DMS53 (cell line): ENCODE measurements at places on chromosomes 4 and X.

DNA sequence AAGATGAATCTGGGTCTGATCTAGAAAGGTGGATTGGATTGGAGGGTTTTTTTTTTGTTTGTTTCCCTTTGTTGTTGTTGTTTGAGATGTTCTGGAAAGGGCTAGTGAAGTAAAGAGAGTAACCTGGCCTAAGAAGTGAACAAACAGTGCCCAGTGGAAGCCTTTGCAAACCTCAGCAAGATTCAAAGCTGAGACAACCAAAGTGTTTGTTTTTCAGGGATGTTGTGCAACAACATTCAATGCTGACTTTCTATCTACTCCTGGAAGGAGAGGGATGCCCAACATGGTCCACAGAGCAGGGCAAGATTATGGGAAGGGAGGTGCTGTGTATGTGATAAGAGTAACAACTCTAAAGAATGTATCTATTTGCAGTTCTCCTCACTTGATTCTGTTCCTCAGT lies 11.3 kb downstream of the BEX1 start:
- DNase-seq: peak; percentile 6

GRCh38 chr4:48472794-48473193 lies 10.3 kb upstream of the SLC10A4 start:
- DNase-seq: peak; percentile 44

DNA sequence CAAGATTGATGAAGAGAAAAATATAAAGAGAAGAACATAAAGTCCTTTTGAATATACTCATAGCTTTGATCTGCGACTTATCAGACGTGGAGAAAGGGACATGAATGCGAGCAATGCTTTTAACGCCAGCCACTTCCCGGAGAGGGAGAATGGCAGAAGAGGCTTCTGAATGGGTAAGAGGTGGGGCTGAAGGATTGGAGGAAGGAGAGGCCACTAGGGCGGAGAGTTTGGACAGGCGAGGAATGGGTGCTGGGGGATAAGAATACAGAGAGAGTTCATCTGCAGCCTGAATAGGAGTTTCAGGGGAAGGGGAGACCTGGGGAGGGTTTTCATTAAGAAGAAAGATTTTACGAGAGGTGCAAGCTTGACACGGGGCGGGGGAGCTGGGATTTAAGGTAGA lies 2534.9 kb downstream of the PCDH7 start:
- DNase-seq: no peak

- no peak for DNase-seq
Measured at GRCh38 chr4:96379524-96379923, 539.6 kb downstream of the PDHA2 start.

DNA sequence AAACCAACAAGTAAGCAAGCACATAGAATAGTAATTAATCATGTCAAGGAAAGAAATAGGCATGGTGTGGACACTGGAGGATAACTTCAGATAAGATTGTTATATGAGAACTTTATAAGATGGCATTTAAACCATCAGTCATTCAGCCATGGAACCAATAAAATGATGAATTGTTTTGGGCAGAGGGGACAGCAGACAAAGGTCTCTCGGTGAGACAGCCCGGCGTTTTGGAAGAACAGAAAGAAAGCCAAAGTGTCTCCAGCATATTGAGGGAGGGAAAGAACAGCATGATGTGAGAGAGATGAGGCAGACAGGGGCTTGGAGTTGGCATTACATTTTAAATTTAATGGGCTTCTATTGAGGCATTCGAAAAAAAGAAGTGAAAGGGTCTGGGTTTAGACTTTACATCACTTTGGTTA lies 883 bp upstream of the PPM1K start:
- no peak for DNase-seq

DNA sequence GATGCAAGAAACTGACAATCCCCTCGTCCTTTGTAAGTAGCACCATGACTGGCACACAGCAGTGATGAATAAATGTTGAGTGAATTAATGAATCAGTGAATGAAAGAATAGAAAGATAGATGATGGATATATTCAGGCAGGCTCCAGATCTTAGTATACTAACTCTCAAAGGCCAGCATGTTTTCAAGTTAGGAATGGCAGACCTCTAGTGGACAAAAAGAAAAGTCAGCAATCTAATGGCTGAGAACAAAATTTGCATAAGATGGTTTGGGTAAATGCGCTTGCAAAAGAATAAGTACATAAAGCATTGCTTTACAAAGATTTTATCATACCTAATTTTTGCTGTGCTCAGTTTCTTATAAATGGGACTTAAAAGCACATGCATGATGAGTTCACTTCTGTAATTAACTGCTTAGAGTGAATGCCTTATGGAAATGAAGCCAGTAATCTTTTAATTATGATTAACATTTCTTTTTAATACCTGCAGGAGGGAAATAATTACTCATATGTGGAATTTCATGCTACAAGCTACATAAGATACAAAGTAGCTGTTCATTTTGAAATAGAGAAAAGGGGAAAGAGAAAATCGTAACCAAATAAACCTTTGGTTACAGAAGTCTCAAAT lies 126.9 kb upstream of the GPRIN3 start:
- peak; percentile 59 for DNase-seq

DNA sequence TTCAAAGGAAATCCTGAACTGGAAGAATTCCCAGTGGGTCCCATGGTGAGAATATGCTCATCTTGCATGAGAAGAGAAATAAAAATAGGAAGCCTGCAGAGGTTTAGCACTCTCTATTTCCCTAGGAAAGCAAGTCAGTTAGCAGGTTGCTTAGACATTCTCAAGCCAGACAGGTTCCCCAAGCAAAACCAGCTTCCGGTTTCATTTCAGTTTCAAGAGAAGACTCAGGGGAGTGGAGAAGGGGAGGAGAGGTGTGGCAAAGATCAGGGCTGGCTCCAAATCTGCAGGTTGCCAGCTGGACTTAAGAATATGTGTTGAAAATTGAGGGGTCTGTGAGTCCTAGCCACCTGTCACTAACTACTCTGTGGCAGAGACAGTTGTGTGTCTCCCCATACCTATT lies 107.5 kb downstream of the CLNK start:
- no peak for DNase-seq

- DNase-seq: no peak
Measured at GRCh38 chr4:159002950-159003349, 99.9 kb upstream of the RAPGEF2 start.

DNA sequence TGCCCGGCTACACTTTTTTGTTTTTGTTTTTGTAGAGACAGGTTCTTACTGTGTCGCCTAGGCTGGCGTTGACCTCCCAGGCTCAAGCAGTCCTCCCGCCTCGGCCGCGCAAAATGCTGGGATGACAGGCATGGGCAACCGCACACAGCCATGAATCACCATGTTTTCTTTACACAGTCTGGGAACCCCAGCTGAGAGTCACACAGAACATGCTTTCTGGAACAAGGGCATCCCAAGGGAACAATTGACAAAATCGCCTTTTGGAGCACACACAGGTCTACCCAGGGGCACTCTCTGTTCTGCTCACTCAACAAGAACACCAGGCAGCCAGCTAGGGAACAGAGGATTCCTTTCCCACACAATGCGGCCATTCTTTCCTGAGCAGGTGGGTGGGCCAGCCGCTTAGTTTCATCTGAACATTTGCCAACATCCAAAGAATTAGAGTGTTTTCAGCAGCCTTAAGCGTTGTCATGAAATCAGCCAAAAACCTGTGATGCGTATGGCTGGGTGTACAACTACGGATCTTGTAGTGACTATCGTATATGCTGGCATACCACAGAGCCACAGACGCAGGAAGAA lies 15.7 kb downstream of the PRKX start:
- no peak for DNase-seq

GRCh38 chr4:102447413-102447812 lies 53.7 kb upstream of the NFKB1 start:
- DNase-seq: no peak

DNA sequence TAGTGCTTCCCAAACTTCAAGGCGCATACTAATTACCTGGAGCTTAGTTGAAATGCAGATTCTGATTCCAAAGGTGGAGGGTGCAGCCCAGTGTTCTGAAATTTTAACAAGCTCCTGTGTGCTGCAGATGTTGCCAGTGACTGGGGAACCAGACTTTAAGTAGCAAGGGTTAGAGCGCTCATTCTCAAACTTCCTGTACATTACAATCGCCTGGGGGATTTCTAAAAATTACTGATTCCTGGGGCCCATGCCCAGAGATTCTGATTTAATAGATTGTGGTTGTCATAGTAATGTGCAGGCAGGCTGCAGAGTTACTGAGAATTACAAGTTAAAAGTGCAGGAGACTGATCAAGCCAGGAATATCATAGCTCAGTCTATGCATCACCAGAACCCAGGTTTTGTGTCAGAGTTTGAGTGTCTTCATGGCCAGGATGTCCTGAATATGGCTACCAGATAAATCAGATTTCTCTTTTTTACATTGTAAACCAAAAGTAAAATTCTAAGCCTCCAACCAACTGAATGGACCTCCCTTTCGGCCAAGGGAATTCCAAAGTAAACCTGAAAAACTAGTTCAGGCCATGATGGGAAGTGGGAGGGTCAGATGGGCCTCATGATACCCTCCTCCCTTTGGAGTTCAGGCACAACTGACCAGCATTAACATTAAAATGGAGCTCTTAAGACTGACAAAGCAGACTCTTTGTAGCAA lies 121.6 kb downstream of the ATXN3L start:
- DNase-seq: peak; percentile 29

DNA sequence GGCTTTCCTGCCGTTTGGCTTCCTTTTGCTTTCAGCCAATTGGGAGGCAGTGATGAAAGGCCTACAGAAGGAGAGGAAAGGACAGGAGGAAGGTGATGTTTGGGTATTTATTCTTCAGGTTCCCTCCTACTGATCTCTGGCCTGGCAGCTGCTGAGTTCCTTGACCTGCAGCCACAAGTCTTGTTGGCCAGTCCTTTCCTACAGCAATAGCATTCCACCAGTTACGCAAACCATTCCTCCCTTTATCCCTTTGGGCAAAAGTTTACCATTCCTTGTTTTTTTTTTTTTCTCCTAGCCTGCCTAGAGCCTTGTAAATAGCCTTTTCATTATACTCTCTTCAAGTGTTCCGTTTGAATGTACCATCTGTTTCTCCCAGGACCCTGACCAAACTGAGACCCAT lies 198.1 kb upstream of the FTHL17 start:
- DNase-seq: no peak

DNA sequence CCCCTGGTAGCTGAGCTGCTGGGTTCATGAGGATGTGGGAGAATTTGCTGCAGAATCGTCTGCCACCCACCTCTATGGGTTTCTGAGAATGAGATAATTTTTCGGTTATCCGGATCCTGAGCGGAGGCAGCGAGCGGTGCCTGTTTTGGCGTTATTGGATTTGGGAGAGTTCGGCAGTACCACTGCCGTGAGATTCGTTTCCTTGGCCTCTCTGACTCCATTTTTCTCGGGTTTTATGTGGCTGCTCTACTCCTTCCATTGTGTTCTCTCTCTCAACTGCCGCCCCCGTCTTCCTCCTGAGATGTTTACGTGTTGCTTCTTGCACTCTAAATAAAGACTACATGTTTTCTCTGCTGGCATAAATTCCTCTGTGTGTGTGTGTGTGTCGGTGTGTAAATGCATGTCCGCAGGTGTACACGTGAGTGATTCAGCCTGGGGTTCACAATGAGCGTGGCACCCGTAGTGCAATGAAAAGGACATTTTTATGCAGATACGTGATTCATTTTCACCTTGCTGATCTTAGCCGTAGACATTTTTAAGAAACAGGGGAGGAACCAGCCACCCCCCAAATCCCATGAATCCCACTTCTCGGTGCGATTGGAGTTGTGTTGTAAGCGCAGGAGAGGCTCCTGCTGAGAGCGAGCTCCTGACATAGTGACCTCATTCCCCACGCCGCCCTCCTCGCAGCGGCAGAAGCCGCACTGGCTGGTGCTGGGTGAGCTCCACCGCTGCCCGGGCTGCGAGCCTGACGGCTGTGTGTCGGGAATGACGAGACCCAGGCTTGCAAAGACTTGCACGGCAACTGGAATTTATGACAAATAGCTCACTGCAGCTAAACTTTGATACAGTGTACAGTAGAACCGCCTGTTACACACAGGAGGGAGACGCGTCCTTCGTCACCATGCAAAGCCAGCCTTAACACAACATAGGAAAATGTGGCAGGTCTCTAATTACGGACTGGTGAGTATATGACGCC lies 82.2 kb downstream of the STOX2 start:
- DNase-seq: peak; percentile 89

DNA sequence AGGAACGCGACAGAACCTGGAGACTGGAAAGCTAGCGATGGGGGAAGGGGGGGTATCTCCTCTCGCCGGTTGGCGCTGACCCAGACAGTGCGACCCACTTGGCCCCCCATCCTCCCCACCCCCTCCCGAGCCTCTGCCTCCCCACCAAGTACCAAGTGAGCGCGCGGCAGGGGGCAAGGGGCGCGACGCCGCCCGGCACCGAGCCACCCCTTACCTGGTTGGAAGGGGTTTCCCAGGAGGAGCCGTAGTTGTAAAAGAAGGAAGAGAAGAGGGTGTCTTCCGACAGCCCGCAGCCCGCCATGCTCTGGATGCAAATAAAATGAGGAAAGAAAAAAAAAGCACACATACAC lies 112.2 kb downstream of the DHX15 start:
- DNase-seq: peak; percentile 79

DNA sequence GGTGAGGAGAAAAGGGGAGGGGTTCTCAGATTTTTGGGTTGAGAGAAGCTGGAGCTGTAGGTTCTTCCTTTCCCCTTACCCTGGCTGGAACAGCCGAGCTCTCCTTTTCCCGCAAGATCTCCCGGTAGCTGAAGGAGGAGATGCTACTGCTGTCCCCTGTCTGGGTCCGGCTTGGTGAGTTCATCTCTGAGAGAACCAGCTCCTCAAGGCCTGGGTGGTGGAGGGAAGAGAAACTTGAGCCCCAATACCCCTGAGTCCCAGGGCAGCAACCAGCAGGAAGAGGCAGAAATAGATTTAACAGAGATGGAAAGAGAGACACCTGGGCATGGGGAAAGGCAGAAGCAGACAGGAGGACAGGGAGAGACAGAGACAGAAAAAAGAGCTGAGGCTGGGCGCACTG lies 6.6 kb upstream of the KCND1 start:
- no peak for DNase-seq

DNA sequence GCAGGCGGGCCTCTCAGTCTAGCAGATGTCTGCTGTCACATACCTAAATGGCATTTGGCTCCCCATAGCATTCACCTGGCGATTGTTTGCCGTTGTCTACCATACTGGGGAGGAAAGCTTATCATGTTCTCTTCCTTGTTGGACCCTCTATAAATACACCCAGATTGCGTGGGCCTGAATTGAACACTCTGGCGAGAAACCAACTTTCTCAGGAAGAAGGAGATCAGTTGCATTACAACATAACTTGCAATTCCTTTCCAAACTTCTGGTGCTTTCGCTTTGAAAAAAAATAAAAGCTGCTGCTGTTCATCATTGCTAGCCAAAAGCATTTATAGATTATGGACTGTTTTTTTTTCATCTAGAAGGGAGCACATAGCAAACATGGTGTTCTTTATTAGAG lies 230.0 kb upstream of the GPC4 start:
- no peak for DNase-seq

GRCh38 chr4:173794662-173795061 lies 264.6 kb upstream of the HAND2 start:
- no peak for DNase-seq

DNA sequence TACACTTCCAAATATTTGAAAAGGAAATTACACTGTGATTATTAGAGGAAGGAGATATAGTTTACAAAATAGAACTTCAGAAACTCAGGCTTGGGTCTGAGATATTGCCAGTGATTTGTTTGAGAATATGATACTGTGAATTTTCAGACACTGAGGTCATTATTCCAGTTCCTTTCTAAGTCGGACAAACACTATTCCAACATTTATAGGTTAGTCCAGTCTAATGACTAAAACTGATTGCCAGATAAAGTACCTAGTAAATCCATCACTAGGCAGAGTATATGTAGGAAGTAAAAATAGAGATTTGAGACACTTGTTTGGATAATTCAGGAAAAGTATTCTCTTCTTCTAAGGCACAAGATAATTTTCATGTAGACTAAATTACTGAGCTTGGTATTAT lies 13.2 kb downstream of the MTTP start:
- DNase-seq: no peak

- DNase-seq: no peak
Measured at GRCh38 chr4:98996765-98997068, 1.2 kb downstream of the METAP1 start.
